ENCODE measurements at places on chromosomes 2 and 18. TPM values are rescaled to one million over a fixed set of nuclear protein-coding genes. Genes with fewer than 3 reads are reported as not detected.
A peak's percentile ranks its signal among the peaks of the same experiment; 100 is the strongest.

GRCh38 chr18:52140986-52141385 lies 199.0 kb upstream of the DCC start:
- H3K27me3 ChIP-seq = no peaks in the 10 kb centered on the region
- H3K4me3 ChIP-seq = no peak overlapping the region
- H3K36me3 ChIP-seq = no peaks in the 10 kb centered on the region
- H3K27ac ChIP-seq = peak overlapping the region; percentile 61

RASGRP3 gene
- total RNA-seq = not detected

LYPD1 gene
- total RNA-seq = 5.9 TPM

SALL3 gene
- 5.0 TPM for total RNA-seq

Data from endodermal cell (in vitro differentiated cells).